AG20443 (cell line): ENCODE measurements at places on chromosomes 5 and 9.

GRCh38 chr9:28502189-28502588, 928.9 kb upstream of the C9orf72 start:
- no peak for DNase-seq

DNA sequence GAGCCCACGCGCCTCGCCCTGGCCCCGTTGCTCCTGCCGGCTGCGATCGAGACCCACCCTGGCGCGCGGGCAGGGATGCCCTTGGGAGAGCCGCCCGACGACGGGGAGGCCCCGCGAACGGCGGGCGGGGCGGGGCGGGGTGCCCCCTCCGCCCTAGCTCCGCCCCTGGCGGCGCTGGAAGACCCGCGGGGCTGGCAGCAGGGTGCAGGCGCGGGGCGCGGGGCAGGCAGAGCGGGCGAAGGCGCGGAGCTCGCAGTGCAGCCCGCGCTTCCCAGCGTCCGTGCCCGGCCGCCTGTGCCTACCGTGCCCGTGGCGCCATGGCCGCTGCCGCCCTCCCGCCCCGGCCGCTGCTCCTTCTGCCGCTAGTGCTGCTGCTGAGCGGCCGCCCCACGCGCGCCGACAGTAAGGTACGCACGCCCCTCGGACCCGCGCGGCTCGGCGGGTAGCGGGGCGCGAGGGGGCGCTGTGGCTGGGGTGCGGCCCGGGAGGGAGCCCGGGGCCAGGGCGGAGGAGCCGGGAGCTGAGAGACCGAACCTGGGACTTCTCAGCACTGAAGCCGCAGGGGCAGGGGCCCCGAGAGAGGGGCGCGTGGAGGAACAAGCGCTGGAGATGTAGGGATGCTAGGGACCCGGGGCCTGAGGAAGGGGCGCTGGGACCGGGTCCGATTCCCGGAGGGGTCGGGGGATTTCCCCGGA, at the start of gene OLFML2A:
OLFML2A (plus strand) TSS at position 180 of the 695 bp plus-strand sequence; CDS start at position 318, 138 bp downstream.
- DNase-seq, result peak; percentile 53

DNA sequence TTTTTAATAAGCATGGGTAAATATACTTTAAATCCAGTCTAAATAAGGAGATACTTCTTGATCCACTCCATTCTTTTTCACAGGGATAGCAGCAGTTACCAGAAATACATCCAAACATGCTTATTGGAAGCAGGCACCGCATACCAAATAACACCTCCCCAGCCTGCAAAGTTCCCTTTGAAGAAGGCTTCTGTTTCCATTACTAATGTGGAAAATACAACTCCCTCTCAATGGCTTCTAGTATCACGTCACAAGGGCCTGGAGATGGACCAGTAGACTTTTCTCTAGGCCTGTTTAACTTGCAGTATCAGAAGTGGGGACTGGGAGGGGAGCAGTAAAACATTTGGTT, 20.8 kb downstream of the TMEM245 start:
- DNase-seq, result peak; percentile 11

- DNase-seq, result no peak
These were observed 812 bp downstream of the CACFD1 start for GRCh38 chr9:133460405-133461175.

GRCh38 chr5:131019601-131020315, 145.3 kb downstream of the HINT1 start:
- DNase-seq, result no peak

DNA sequence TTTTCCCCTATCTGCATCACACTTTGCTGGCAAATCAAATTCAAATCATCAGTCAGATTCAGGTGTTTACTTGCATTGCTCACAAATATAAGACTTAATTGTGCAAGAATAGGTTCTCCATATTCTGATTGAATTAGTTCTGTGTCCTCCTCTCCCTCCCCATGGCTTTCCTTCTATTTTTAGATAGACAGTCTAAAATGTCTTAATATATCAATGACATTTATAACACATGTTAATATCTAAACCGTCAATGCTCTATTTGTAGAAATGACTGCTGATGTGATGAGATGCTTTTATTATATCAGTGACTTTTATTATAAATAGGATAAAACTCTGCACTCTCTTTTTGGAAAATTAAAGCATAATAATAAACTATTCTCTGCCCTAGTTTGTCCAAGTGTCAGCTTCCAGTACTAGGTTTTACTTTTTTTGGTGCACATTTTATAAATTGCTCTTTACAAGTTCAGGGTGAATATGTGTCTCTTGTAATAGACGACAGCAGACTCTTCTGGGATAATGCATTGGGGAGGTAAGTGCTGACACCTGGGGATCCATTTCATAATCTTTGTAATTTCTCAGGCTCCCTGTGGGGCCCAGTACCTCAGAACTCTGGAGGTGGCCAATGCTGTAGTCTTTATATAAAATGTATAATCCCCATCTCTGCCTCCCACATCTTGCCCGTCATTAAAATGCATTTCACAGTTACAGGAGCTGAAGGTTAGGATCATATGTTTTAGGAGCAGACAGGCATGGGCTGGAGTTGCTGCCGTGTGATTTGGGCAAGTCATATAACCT, 321.5 kb downstream of the BRINP1 start:
- no peak for DNase-seq

DNA sequence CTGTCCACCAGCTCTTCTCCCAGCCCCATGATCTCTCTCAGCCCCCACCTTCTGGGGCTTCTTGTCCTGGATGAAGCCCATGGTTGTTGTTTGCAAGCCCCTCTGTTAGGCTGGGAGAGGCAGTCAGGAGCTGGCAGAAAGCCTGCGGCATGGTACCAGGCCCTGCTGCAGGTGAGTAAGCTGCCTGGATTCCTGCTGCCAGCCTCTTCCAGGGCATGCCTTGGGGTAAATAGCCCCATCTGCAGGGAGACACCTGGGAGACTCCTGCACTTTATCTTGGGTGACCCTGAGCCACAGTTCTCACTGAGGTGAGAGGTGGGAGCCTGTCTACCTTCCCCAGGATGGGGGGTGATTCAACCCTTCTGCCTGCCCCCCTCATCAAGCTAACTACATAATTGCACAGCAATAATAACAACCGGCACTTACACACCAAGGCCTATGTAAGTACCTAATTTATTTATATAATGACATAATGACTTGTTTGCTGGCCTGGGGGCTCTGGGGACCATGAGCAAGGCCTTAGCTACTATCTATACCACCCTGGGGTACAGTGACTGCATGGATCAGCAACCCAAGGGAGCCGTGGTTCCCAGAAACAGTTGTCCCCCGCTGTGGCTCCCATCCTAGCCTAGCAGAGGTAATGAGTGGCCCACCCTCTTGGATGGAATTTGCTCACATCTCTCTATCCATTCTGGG, 116.0 kb downstream of the PSD2 start:
- DNase-seq, result no peak
